ENCODE measurements at places on chromosomes 12 and 14.

- no peak for DNase-seq
These were observed 169.8 kb downstream of the LRIG3 start for GRCh38 chr12:58750484-58750883.

GRCh38 chr14:99420711-99421110, 59.9 kb downstream of the SETD3 start:
- DNase-seq, result no peak

DNA sequence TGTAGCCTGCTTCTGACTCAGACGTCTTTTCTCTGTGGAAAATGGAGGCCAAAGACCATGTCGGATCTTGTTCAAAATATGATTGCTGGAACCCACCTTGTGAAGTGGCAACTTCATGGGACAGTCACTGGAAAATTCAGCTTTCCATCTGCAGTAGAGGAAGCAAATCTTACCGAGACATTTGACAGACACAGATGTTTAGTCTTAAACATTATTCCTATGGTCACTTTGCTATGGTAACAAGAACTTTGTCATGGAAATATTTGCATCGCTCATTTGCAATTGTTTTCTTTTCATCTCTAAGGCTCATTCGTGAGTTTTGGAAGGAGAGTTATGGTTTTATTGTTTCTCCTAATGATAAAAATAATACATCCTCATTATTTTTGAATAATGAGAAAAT, 98.3 kb upstream of the HIF1A start:
- no peak for DNase-seq

- no peak for DNase-seq
These were observed 13.7 kb downstream of the TNFRSF1A start for GRCh38 chr12:6328045-6328779.

- no peak for DNase-seq
These were observed 57.1 kb downstream of the GALC start for GRCh38 chr14:87935886-87936285.

DNA sequence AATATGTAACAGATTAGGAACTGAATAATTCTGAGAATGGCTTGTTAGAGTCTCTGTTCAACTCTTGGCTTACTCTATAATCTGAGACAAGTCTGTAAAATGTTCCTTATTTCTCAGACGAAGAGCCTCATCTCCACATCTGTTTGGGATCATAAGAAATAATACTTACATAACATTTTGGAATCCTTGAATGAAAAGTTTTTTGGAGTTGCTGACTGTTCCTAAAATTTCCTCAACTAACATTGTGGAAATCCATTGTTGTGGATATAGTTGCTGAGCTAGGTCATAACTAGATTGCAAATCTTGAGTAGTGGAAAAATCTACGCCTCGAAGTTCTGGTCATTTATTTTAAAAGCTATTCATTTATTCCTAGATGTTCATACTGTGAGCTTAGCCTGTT, 402.9 kb downstream of the ZFP36L1 start:
- DNase-seq, result no peak

GRCh38 chr14:88950069-88950468, 125.6 kb downstream of the TTC8 start:
- DNase-seq, result no peak

DNA sequence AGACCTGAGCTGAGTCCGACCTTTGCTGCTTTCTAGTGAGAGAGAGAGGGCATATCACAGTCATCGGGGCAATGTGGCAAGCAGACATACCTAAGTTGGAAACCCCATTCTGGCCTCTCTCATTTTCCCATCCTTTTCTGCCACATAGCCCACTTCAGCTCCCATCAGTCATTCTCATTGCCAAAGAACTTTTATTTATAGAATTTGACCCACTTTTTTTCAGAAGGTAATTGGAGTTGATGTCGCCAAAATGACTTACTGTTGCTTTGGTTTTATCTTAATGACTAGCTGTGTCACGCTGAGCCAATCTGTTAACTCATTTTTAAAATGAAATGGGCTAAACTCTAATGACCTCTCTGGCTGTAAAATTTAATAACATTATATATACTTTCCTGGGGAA, 63.9 kb upstream of the RMST start:
- no peak for DNase-seq

- DNase-seq, result peak; percentile 56
These were observed 6.8 kb upstream of the KRT80 start for GRCh38 chr12:52198454-52199215.

DNA sequence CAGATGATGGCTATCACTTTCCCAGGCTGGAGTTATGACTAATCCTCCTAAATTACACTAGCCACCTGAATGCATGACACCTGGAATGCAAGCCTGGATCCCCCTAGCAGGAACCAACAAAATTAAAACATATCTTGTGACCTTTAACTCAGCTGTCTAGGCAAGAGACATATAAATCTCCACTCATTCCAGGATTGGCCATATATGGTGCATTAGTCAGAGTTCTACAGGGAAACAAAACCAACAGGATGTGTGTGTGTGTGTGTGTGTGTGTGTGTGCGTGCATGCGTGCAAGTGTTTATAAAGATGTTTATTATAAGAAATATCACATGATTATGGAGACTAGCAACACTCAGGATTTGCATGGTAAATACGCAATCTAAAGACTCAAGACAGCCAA, 212.8 kb downstream of the KIF21A start:
- no peak for DNase-seq
